Foreskin keratinocyte (primary cell): ENCODE measurements at places on chromosomes 1 and 21. TPM values are rescaled to one million over a fixed set of nuclear protein-coding genes. Genes with fewer than 3 reads are reported as not detected.

DNA sequence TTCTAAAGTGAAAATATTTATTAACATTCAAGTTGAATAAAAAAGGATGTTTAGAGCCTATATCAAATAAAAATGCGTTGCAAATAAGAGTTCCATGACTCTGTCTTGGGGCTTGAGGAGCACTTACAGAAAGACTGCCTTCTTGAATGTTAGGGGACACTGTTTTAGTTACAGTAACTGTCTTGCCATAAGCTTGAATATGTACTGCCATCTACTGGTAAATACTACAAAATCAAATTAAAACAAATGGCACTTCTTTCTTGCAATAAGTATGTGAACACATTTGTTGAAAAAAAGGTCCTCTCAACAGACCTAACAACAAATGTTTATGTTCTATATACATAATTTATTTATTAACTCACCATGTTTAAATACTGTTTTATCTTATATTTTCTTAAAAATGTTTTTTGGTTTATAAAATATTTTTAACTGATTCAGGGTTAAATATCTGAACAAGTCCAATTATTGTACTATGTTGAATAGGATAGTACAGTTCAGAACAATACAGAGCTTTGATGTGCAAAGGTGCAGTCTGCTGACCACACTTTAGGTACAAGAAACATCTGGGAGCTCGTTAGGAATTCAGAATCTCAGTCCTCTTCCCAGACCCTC is 199.5 kb downstream of the LRRIQ3 start:
- DNase-seq, result peak; percentile 20

GRCh38 chr1:107047602-107048001 is 8.9 kb upstream of the PRMT6 start:
- no peak for DNase-seq

DNA sequence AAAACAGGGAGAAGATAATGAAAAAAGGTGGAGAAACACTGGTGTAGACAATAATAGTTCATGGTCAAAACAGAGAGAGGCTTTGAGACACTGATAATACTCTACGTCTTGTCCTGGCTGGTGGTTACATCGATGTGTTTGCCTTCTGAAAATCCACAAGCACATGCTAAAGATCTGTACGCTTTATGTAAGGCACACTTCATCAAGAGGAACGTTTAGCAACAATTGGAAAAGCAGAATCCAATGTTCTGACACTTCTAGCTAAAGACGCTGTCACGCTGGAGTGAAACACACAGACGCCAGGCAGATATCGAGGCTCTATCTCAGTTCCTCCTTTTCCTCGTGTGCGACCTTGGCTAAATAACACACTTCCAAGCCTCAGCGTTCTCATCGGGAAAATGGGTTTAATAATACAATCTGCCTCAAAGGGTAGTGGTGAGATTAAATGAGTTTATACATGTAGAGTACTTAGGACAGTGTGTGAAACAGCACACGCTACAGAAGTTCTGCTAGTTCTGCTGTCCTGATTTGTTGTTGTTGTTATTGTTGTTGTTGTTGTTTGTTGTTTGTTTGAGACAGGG is 386.1 kb downstream of the SETD4 start:
- DNase-seq, result no peak

ACKR1 gene
- not detected in 2 replicates for polyA plus RNA-seq

DNA sequence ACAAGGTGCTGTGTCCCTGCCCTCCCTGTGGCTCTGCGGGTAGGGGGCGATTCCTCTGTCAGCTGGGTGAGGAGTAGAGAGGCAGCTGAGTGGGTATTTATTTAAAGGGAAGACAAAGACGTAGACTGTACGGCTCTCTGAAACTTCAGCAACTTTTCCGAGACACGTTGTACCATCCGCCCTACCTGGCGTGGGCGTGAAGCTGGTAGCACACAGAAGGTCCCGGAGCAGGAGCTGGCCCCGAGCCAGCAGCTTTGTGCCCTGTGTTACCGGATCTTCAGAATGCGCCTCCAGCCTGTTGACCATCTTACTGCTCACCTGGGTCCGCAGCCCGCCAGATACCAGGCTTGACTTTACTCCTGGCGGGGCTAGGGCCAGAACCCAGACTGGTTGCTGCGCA is 34.9 kb downstream of the PRKCZ start:
- no peak for DNase-seq

DNA sequence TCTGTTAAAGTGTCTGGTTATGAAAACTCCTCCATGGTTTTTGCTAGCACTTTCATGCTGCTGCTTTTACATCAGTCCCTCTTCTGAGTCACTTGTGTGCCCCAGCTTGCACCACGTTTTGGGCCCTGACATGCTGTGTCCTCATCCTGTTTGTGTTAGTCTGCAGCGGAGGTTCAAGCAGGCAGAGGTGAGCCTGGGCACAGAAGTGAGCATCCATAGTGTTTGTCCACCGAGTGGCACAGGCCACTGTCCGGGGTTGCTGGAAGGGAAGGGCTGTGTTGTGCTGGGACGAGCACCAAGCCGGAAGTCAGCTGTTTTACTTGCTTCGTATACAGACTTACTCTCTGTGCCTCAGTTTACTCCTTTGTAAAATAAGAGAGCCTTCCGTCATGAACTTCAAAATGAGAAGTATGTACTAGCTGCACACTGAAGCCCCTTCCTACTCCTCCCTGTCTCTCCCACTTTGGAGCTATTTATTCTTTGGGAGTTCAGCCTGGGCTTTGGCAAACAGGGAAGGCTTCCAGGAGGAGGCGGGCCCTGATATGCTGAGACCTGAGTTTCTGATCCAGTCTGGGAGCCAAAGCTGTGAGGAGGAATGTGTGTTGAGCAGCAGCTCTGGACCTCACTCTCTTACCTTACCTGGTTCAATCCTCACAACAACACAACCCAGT is 10.7 kb upstream of the LAPTM5 start:
- DNase-seq, result no peak

DNA sequence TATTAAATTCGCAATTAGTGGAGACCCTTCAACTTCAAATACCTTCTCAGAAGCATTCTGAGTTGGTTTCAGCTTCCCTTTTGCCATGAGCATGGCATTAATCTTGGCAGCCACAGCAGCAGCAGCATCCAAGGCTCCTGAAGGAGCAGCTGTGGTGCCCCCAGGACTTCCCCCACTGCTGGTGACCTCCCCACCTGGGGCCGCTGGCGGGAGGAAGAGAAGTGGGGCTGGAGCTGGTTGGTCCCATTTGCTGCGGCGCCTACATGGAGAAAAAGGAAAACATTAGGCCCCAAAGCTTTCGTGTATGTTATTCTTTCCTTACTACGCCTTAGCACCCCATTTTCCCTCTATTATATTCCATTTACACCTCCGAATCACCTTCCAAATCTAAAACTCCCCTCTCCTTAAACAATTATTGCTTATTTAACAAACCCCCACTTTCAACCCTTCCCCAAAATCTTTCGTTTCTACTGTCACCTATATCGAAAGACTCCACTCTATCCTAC is 569 bp downstream of the KHDC4 start:
- no peak for DNase-seq

- no peak for DNase-seq
Measured at GRCh38 chr1:228366866-228367741, 39.5 kb downstream of the TRIM11 start.

- peak; percentile 29 for DNase-seq
Measured at GRCh38 chr1:154206196-154206595, at the start of gene CFAP141. Gene CFAP141 (minus strand): TSS chr1:154206333. CDS start chr1:154206307, 26 bp downstream.

- no peak for DNase-seq
Measured at GRCh38 chr1:152871731-152872126, 6.4 kb upstream of the SMCP start.

DNA sequence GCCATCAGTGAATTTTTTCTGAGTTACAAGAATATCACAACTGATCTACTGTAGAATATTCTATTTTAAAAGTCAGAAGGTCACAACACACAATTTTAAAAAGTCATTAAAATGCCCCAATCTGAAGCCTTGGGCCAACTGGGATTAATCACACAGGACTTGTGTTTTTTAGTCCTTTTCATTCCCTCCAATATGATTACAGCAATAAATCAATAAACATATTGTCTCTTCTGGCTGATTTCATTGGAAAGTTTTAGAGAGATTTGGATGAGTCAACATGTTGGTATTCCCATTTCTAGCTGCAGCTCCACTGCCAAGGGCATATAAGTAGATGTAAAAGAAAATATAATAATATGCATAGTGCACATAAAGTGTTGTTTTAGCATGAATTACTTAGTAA is 85.8 kb downstream of the NIBAN1 start:
- DNase-seq, result no peak

- no peak for DNase-seq
Measured at GRCh38 chr1:210627755-210628154, 299.1 kb downstream of the HHAT start.

DNA sequence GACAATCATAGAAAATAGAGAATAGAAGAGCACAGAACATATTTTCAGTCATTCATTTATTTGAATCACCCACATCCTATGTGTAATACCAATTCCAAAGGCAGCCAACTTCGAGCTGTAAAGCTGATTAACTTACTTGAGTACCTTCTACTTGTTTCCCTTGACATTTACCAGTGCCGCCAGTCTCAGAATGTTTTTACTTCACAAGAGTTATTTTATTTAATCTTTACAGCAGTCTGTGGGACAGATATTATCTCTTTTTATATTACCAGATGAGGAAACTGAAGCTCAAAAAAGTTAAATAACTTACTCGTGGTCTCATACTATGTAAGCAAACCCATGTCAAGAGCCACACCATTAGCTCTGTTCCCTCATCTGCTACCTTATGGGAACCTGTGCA is 56.6 kb downstream of the FGGY start:
- DNase-seq, result no peak

DNA sequence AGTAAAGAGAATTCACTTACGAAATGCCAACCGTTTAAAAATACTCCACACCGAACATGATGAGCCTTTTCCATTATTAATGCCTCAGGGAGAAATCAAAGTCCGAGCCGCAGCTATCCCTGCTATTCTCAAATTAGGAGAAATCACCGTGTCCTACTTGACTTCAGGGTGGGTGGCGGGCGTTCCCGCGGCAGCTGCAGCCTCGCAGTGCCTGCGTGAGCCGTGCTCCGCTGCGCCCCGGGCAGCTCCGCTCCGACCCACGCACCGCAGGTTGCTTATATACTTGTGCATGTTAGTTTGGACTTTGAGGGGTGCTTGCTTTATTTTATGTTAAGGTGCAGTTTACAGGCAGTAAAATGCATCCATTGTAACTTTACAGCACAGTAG is 35.6 kb upstream of the PCBP3 start:
- DNase-seq, result no peak

CHODL gene
- polyA plus RNA-seq, result 0.37 and 0.49 TPM in 2 replicates

- no peak for DNase-seq
Measured at GRCh38 chr1:53362851-53363642, 35.2 kb upstream of the LRP8 start.

GRCh38 chr1:7322283-7322785 is 448.8 kb upstream of the VAMP3 start:
- no peak for DNase-seq

DNA sequence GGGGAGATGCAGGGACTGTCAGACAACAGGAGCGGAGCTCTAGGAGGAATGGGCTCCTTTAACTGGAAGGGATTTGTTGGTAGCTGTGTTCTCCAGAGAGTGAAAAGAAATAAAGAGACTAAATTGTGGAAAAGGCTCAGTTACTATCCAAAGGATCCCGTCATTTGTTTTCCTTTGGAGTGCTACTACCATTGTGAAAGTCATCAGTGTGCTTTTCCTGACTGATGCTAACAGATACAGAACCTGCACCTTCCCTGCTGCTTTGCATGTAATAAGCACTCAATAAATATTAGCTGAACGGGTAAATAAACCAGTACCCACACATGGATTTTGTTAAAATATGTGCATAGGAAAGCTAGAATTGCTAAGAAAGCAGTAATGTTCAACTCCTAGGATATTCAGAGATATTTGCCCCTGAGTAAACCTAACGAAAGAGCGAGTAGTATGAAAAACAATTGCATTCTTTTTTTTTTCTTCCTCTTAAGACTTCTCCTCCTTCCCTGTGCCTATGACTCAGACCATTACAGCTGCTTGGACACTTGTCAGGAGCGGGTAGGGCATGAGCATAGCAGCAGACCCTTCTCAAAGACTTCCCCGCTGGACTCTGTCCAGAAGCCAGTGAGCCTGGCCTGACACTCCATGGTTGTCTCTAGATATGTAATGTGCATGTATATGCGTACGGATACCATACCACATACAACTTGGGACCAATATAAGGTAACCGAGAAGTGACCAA is 41.7 kb downstream of the PTGFRN start:
- DNase-seq, result no peak

DNA sequence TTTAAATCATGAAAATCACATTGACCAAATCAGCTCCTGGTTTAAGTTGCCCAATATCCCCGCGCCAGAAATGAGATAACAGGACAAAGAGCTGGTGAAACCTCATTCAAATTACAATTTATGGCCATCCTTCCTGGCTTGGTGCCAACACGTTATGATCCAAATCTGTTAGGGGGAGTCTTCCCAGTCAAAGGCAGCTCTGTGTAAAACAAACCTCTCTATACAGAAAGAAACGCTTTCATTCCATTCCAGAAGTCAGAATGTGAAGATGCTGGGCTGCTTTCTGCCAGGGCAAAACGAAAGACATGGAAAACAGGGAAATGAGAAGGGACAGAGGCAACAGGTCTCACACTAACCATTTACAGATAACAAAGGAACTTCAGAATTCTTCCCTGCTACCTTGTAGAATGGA is 53.5 kb upstream of the TIAM1 start:
- no peak for DNase-seq

- DNase-seq, result no peak
Measured at GRCh38 chr1:40925834-40926410, 53.6 kb upstream of the CTPS1 start.

RPE65 gene
- not detected in 2 replicates for polyA plus RNA-seq

- no peak for DNase-seq
Measured at GRCh38 chr1:164610538-164611222, 51.7 kb downstream of the PBX1 start.
